ENCODE measurements at places on chromosomes 16 and 17.

- no peak for DNase-seq
Observed at GRCh38 chr17:3691617-3692067, 4.3 kb downstream of the P2RX5 start.

DNA sequence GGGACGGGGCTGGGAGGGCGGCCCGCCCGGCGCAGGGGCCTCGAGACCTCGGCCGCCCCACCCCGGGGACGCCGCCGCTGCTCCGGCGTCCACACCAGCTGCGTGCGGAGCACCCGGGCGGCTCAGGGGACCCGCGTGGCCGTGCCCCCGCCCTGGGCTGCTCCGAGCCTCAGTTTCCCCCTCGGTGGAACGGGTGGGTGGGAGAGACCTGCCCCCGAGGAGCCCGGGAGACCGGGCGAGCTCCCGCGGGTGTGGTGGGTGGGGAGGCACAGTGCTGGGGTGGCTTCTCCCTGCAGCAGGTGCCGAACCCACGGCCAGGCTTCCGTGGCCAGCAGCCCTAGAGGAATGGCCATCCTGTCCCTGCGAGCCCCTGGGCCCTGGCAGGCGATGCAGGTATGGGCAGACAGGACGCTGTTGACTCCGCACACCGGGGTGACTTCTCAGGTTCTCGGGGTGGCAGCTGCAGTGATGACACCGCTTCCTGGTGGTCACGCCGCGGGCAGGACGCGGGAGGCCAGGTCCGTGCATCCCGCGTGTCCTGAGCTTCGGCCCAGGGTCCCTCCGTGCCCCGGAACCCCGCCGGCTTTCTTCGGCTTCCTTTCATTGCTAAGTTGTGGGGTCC is 677 bp downstream of the DEF8 start:
- no peak for DNase-seq

- no peak for DNase-seq
Observed at GRCh38 chr17:40843242-40843641, 20.8 kb upstream of the KRT10 start.

- no peak for DNase-seq
Observed at GRCh38 chr17:33785281-33785680, 469.8 kb upstream of the CCL2 start.

DNA sequence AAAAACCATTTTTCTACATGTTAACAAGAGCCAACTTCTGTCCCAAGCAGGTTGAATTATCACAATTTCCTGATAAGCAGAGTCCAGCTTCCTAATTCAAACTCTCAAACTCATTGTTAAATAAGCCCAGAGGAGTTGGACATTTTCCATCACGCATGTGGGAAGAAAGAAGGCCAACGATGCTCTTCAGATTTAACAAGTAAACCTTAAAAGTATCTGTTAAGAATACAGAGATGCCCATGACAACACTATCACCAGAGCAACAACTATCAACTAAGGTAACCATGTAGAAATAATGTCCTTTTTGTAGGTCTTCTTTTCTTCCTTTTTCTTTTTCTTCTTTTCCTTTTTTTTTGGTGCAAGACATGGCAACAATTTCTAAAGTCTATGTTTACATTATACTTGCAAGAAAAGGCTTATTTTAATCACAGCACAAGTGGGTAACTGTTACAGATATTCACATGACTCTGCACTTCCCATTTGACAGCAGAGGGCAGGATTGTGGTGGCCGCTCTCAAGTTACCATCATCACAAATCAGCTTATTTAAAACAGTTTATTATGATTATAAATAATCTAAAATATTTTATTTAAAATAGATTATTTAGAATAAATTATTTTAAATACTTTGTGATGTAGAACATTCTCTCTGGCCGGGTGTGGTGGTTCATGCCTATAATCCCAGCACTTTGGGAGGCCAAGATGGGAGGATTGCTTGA is 35.7 kb upstream of the DHRS7B start:
- DNase-seq, result no peak

DNA sequence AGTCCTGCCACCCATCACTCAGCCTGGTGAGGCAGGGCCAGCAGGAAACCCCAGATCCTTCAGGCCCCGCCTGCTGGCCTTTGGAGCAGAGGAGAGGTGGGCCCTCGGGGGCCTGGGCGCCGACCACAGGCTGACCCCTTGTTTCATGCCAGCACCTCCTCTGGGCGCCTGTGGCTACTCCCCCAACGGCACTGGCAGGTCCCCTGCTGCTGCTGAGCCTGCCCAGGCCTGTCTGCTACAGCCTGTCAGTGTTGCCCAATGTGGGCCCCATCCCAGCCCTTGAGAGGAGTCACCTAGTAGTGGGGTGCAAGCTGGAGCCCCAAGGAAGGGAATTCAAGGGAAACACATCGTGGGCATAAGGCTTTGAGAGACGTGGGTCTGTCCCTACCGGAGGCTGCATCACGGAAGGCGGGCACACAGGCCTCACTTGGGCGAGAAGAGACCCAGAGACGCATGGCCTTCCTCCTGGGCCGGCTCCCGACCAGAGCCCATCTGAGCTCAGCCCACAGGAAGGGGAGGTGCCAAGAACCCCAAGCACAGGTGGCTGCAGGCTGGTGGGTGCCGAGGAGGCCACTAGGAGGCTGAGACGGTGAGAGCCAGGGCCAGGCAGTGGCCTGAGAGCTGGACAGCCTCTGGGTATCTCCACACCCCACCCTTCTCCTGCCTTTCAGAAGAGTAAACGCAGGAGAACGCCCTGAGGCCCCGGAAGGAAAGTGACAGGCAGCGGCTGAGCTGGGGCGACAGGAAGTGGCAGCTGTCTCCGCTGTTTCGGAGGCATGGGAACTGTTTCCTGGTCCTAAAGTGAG is 8.0 kb upstream of the FASN start:
- DNase-seq, result peak; percentile 39
